ENCODE measurements at places on chromosomes 7 and 10.

- no peak for DNase-seq
These were observed 1.4 kb upstream of the ELMO1 start for GRCh38 chr7:37450035-37450434.

DNA sequence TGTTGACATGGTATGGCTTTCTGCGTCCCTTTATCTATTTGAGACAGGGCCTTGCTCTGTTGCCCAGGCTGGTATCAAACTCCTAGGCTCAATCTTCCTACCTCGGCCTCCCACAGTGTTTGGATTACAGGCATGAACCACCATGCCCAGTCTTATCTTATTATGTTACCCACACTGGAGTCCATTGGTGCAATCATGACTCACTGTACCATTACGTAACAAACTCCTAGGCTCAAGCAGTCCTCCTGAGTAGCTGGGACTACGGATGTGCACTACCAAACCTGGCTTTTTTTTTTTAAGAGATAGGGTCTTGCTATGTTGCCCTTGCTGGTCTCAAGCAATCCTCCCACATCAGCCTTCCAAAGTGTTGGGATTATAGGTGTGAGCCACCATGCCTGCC lies 66.7 kb downstream of the CCDC3 start:
- no peak for DNase-seq

GRCh38 chr7:107233174-107233573 lies 64.4 kb downstream of the HBP1 start:
- no peak for DNase-seq

- no peak for DNase-seq
These were observed 25.3 kb upstream of the PPIF start for GRCh38 chr10:79321951-79322350.

DNA sequence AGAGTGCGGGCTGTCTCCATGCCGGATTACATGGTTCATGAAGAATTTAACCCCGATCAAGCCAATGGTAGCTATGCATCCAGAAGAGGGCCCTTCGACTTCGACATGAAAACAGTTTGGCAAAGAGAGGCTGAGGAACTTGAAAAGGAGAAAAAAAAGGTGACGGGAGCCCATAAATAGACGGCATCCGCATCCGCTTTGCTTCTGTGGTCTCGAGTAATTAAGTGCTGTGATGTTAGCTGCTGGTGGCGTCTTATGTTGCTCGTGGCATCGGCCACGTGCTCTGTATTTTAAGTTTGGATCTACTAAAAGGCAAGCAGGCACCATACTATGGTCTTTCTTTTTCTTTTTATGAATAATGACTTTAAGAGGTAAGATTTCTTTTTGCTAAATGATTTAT lies 11.1 kb downstream of the C7orf57 start:
- DNase-seq = no peak
